Glomerular endothelial cell (primary cell): ENCODE measurements at places on chromosomes 1 and 21.

DNA sequence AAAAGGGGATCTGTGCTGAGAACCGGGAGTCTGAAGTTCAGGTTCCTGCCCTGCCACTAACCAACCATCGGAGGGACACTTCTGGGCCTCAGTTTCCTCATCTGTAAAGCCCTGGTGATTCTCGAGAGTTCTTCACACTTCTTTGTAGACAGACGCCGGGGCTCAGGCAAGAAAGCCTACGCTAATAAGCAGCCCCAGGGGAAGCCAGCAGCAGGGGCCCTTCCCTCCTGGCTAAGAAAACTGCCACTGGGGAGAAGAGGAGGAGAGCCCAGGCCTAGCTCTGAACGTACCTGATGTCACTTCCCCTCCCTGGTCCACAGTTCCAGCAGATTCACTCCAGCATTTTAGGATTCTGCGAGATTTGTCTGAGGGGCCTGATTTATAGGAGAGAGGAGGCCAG lies 76.0 kb downstream of the CAMK2N1 start:
- no peak for DNase-seq

DNA sequence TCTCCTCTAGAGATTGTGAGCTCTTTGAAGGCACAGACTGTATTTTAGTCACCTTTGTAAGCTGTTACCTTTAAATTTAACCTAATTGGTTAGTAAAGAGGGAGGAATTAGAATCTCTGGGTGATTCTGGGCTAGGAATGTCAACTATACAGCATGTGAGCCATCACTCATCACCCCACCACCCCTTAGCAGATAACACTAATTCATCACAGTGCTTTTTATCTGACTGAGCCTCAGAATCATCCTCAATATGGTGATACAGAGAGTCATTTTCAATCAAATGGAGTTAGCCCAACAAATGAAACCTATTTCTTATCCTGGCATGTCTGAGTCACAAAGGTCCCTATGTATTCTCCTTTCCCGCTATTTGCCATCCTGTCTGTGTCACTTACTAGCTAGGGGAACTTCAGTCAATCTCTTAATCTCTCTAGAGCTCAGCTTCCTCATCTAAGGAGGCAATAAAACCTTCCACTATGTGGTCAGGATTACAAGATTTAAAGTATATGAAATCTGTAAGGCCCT lies 13.3 kb downstream of the KCNJ10 start:
- DNase-seq, result no peak

- DNase-seq, result no peak
Observed at GRCh38 chr1:183365676-183366075, 52.5 kb downstream of the NMNAT2 start.

- no peak for DNase-seq
Observed at GRCh38 chr1:51487628-51488027, 31.4 kb downstream of the EPS15 start.

GRCh38 chr1:1089731-1090423 lies 15.8 kb upstream of the RNF223 start:
- no peak for DNase-seq

DNA sequence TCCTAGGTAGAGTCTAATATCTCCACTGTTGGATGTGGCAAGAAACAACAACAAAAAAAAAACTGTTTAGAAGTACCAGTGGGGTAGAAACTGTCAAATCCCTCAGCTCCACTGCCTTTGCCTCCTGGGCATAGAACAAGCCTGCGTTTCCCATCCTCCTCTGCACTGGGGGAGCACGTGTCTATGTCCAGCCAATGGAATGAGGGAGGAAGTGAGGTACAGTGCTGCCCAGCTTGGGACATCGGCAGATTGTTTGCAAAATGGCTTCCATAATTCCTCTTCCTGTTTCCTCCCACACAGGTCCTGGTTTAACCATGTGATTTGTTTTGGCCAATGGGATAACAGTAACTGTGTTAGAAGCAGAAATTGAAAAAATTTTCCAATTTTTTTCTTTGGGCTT lies 39.1 kb downstream of the PSMG1 start:
- no peak for DNase-seq

DNA sequence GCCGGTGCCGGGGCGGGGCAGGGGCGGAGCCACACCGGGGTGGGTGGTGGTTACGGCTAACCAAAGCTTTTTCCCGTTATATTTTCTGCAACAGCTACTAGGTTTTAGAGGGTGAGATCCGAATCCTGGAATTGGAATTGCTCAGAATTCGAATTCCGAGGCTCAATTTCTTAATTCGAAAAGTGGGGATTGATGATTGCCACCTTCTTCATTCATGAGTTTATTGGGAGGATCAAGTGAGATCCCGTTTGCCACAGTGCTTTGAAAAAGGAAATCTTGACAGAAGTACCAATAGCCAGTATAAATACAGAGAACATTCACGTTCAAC lies 207 bp upstream of the SVBP start:
- no peak for DNase-seq

DNA sequence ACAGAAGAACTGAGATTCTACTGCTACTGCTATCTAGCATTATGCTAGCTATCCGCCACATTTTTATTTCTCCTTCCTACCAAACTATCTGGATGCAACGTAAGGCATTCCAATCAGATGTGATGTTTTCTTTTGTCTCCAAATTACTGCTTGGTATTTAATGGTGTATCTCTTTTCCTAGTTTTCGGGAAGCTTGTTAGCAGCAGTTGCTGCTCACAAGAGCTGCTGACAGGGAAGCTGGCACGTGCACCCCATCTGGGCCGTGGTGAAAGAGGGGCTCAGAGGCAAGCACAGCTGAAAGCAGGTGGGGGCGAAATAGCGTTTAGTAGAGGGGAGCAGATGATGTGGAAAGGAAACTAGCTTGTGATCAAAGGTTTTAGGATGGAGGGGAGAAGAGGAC lies 57.3 kb downstream of the JAK1 start:
- DNase-seq, result no peak
